ENCODE measurements at places on chromosomes 3 and 15. TPM values are rescaled to one million over a fixed set of nuclear protein-coding genes. Genes with fewer than 3 reads are reported as not detected.

Gene ZFYVE19
- total RNA-seq = 29.4 TPM

Gene VIPR1
- 3.4 TPM for total RNA-seq

Gene C3orf52
- 40.0 TPM for total RNA-seq

Gene DAZL
- not detected for total RNA-seq

Gene NAA50
- 186 TPM for total RNA-seq

Measured in tracheal epithelial cell (primary cell).